ENCODE measurements at places on chromosomes 4 and X.

- no peak for DNase-seq
These were observed 51.7 kb upstream of the C1QTNF7 start for GRCh38 chr4:15376145-15376544.

DNA sequence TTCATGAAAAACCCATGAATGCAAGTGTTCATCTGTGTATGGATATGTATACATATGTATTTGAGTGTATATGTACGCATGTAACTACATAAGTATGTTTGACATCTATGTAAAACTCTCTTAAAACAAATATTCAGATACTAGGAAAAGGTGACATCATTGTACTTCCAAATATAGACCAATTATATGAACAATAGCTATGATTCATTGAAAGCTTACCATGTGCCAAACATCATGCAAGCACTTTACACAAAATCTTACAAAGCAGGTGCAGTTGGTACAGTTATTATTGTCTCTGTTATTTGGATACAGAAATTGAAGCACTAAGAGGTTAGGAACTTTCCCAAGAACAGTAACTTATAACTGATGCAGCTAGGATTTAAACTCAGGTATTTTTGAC is 21.4 kb downstream of the MAGEB17 start:
- DNase-seq = no peak

- no peak for DNase-seq
These were observed 399.0 kb downstream of the GBA3 start for GRCh38 chr4:23091711-23092110.

- DNase-seq = no peak
These were observed 15.3 kb downstream of the CPZ start for GRCh38 chr4:8607603-8608481.

- DNase-seq = no peak
These were observed 13.8 kb upstream of the SMS start for GRCh38 chrX:21926527-21927278.

DNA sequence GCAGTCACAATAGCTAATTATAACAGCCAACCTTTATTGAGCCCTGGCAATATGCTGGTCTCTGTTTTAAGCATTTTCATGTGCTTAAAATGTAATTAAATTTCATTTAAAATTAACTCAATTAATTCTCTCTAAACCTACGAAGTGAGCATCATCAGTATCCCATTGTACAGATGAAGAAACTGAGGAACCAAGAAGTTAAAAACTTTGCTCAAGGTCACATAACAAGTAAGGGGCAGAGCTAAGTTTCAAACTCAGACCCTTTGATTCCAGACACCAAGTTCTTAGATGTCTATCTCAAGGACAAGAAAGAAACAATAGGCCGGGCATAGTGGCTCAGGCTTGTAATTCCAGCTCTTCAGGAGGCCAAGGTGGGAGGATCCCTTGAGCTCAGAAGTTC is 55.9 kb upstream of the NFKB1 start:
- no peak for DNase-seq

DNA sequence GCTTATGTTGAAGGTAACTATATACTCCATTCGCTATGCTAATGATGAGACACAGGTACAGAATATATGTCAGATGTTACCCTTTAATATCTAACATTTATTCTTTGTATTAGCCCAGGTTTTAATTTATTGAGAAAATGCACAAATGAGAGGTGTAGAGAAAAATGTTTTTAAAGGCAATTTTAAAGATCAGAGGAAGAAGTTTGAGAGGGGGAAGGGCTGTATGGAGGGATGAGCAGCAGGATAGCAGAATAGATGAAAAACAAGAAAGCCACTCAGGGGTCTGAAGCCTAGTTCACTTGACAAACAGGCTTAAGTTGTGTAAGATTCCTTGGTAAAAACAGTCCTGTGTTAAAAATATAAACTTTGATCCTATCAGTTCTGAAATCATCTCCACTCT is 3.7 kb downstream of the MAB21L2 start:
- no peak for DNase-seq

DNA sequence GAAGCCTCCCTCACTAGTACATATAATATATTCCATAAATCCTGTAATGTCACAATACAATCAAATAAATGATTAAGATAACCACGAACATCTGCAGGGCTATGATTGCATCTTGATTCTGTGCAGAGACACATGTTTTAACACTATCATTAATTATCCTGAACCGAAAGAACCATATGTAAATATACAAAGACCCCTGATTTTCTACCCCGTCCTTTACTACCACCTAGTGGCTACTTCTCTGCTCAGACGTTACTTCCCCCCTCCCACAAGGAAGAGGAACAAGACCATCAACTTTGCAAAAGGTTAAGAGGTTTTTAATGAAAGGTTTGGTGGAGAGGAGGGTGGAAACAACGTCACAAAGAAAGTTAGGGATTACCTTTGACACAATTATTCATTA is 134.0 kb downstream of the COL4A6 start:
- DNase-seq = no peak

GRCh38 chr4:41712425-41712824 is 36.1 kb downstream of the PHOX2B start:
- no peak for DNase-seq

All from stimulated activated CD4-positive, alpha-beta T cell treated with anti-CD3 and anti-CD28 coated beads, Interleukin-12 subunit alpha, Interleukin-12 subunit beta, amount 100 ng/mL, for 24 hours (primary cell).